ENCODE measurements at places on chromosomes 7 and 10. TPM values are rescaled to one million over a fixed set of nuclear protein-coding genes. Genes with fewer than 3 reads are reported as not detected.

- DNase-seq: no peak
These were observed 21.4 kb downstream of the VSTM4 start for GRCh38 chr10:49093922-49094321.

DNA sequence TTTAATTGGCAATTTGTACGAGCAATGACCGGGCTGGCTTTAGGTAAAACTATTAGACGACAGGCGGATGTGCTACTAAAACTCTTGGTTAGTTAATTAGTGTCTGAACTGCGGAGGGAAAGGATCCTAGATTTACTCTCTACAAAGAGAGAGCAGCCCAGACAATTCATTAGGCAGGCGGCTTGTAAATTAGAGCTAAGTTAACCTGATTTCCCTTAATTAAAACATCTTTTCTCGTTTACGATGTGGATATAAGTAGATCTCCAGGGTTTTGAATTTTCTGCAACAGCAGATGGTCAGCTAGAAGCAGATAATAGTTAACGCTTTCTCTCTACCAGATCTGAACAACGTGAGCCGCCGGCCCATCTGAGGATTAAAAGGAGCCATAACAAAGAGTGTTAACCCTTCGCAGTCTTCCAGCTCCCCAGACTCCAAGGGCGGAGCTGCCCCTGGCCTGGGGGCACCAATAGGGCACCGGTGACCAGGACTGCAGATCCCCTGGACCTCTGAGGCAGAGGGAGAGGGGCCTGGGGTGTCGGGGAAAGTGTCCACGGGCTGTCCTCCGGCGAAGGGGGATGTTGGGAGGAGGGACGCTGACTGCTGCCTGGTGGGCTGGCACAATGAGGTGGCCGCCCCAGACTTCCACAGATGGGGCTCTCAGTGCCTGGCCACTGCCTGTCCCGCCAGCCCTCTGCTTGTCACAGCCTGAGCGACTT is 6.3 kb upstream of the UNCX start:
- DNase-seq: no peak

DNA sequence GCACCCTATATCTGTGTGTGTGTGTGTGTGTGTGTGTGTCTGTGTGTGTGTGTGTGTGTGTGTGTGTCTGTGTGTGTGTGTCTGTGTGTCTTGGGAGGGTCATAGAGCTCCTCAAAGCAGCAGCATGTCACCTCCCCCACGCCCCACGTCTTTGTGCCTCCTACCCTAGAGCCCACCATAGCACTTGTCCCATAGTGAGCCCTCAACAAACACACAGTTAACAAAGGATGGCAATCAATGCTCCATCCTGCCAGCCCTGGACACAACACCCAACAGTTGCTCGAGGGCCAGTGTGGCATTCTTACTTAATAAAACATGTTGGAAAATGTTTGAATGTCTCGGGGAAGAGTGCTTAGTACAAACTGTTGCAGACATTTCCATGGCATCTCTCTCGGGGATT is 30.5 kb downstream of the C10orf53 start:
- no peak for DNase-seq

GRCh38 chr10:507908-508444 is 181.5 kb downstream of the DIP2C start:
- peak; percentile 58 for DNase-seq

GRCh38 chr7:16646472-16647072 is 591 bp downstream of the BZW2 start:
- DNase-seq: no peak

GRCh38 chr7:73308074-73308664 is 457 bp downstream of the NSUN5 start:
- no peak for DNase-seq

GRCh38 chr10:125369382-125370326 is 209.3 kb upstream of the CTBP2 start:
- DNase-seq: no peak

DNA sequence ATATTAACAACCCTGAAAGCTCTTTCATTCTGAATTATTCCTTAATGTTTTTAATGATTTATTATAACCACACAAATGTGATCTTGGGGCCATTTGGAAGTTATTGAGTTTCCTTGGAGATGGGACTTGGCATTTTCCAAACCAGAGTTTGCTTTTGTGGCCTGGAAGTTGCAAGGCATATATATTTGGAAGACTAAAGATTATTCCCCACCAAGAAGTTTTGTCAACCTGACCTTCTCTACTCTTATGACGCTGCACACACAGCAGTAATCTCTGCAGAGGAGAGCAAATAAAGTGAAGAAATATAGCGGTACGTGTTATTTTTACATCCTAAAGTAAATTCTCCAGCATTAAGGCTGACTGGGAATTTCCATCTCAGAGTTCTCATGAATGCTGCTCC is 397.0 kb downstream of the LRMDA start:
- DNase-seq: no peak

DNA sequence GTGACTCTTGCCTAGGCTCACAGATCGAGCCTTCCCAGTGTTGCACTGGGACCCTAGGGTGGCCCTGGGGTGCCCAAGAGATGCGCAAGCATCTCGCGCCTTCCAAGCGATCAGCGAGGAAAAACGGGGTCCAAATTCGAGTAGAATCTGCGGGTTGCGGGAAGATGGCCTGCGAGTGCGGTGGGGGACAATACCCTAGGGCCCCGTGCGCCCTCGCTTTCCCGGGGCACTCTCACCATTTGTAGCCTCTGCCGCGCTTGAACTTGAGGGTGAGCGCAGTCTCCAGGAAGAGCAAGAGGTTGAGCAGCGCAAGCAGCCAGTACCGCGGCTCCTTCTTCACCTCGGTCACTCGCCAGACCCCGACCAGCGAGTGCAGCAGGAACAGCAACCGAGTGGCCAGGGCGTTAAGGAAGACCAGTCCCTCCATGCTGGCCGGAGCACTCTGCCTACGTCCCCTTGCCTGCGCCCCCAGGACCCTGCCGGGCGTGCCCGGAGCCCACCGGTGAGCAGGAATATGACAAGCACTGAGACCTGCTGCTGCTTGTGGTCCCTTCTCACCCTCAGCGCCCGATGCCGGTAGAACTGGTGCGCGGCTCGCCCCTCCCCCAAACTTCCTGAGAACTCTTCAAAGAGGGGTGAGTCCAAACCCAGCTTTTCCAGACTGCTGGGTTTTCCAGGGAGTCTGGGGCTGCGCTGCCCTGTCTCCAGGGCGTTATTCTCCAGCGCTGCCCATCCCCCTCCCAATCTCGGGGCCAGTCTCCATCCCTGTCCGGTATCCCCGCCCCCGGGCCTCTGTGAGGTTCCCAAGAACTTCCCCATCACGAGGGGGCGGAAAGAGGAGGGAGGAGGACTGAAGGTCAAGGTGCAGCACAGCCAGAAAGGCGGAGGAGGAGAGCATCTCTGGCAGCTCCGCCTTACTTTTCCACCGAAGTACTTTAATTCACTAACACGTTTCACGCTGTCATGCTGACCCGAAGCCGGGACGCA is at the start of gene TMEM26:
TMEM26 (minus strand) TSS at position 727 of the 987 bp plus-strand sequence; CDS start at position 427, 300 bp downstream.
- DNase-seq: no peak

GRCh38 chr10:113704637-113705343 is 25.1 kb downstream of the CASP7 start:
- no peak for DNase-seq

DNA sequence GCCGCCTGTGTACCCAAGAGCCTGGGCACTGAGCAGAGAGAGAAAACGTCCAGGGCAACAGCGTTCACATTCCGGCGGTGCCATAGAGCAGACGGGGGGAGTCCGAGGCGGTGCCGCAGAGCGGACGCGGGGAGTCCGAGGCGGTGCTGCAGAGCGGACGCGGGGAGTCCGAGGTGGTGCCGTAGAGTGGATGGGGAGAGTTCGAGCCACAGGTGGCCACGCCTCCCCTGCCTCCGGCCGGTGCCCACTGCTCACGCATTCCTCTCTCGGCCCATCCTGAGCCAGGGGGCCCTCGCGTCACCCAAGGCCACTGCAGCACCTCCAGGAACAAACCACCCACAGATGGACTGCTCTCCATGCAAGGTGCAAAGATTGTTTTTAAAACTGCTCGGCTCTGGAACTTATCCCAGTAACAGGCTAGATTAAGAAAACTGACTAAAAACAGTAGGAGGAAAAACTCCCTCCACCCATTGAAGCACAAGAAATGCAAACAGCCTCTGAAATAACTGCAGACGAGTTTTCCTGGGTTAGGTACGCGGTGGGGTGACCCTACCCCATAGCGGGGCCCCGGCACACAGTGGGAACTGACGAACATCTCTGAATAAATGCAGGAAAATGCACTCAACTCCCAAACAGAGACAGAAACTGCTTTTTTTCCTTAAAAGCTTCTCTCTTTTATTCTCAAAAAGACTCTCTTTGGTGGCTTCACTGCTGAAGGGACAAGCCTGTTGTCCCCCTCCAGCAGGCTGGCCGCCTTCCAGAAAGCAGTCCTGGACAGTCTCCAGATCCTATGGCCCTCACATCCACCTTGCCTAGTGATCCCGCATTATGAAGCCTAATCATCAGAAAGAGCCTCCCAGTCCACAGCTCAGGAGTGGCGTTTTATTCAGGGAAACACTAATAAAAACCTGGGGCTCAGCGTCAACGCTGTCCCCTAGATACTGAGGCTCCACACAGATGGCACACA is 55.9 kb downstream of the DIP2C start:
- DNase-seq: no peak

DNA sequence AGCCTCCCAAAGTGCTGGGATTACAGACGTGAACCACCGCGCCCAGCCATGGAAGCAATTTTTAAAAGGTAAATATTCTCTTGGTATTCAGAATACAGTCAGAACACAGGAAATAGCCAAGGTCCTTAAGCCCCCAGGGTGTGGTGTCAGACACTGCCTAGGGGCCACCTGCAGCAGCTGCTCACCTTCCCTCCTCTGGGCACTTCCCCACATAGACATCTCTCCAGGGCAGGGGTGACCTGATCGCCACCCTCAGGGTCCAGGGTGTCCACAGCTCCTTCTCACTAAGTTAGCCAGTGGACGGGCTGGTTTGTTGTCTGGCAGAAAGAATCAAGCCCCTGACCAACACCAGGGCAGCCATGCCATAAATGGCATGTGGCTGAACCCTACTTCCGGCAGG is 15.9 kb downstream of the URGCP start:
- no peak for DNase-seq

DNA sequence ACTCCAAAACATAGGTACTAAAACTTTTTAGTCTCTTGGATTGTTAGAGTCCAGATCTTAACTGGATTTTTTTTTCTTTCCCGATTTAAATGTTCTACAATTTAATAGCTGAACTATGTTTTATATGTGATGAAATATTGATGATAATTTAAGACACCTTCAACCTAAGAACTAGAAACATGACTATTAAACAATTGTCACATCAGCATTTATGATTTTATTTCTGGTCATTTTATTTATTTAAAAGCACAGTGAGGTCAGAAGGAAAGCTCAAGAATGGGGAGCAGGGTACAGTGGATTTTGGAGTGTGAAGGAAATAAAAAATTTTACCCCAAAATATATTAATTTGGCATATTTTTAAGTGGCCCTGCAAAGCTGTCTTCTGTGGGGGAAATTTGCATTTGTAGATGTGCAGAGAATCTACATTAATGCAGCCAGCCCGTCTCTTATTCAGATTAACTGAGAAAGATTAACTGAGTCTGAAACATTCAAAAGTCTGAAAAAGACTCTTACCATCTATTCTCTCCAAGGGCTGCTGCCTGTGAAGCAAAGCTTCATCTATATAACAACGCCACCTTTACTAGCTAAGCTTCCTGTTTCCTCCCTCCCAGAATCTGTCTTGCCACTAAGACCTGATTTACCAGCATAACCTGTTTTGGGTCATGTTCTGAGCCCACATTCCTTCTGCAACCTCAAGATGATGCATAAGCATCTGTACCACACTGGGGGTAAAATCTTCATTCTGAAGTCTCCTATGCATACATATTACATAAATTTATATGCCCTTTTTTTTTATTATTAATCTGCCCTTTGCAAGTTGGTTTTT is 86.4 kb downstream of the TMEM106B start:
- no peak for DNase-seq

EXOSC1 gene
- 15.8 TPM for total RNA-seq

ZSWIM8 gene
- 57.1 TPM for total RNA-seq

INMT gene
- 17.3 TPM for total RNA-seq

- no peak for DNase-seq
These were observed 539.7 kb downstream of the GATA3 start for GRCh38 chr10:8594176-8594575.

DNA sequence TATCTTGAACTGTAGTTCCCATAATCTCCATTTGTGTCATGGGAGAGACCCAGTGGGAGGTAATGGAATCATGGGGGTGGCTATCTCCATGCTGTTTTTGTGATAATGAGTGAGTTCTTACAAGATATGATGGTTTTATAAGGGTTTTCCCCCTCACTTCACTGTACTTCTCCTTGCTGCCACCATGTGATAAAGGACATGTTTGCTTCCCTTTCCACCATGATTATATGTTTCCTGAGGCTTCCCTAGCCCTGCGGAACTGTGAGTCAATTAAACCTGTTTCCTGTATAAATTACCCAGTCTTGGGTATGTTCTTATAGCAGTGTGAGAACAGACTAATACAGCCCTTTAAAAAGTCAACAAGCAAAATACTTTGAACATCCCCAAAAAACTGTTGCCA is 427.7 kb downstream of the HTR7 start:
- DNase-seq: no peak

DNA sequence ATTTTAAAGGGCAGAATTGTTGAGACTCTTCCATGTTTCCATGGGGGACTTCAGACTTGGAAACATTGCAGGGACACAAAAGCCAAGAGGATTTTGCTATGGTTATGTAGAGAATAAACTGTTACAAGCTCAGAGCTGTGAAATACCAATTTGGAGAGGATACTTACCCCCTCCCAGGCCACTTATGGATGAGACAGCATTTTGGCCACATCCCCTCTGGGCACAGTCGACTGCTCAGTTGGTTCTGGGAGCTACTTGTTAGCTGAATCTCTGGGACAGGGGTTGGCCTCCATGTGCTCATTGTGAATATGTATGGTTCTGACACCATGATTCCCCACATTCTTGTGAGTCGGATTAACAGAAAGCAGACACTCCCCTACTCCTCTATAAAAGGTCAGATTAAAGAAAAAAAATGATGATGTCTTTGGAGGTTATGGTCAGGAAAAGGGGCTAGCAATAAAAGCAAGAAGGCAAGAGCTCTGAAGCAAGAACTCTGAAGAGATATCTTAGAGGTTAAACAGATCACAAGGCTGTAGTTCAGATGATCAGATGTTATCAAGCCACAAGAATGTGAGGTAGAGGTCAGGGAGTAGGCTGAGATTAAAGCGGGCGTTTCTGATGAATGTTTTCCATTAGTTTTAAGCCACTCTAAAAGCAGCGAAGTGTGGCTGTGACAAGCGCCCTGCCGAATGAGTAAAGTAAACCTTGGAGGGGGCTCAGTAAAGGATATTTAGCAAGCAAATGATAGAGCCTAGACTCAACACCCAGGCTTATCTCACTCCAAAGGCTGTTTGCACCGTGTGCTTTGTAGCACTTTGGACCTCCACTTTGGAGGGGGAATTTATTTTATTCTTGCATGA is 17.2 kb downstream of the STAMBPL1 start:
- DNase-seq: no peak

DNA sequence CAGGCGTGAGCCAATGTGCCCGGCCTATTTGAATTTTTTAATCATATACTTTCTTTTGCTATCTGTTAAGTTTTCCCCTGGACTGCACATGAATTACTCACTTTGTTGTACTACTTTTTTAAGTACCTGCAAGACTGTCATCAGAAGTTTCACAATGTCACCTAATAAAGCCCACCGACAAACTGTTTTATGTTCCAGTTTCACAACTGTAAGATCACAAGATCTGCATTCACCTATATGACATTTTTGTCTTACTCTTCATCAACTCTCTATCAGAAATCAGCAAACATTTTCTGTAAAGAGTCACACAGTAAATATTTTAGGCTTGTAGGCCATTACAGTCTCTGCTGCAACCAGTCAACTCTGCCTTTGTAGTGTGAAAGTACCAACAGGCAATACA is 88.5 kb downstream of the ZNF33B start:
- no peak for DNase-seq

GRCh38 chr10:103613616-103614015 is 120.1 kb downstream of the NEURL1 start:
- no peak for DNase-seq

Data from cardiac septum (tissue), 1 donor.